ENCODE measurements at places on chromosomes 3 and 15.

DNA sequence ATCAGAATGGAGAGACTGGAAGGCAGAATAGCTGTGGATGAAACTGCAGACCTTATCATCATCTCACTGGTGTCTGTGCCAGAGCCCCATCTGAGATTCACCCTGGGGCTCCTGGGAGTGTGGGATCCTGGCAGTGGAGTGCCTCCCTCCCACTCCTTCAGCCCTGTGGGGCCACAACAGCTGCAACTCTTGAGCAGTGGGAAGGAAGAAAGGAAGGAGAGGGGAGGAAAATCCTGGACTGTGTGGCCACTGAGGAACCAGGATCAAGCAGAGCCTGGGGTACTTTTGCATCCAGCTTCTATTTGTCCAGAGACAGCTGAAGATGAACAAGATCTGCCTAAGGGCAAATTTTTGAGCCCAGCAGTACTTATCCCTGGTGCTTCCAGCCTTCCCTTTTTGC is 13.1 kb upstream of the ALDH1A2 start:
- no peak for DNase-seq

DNA sequence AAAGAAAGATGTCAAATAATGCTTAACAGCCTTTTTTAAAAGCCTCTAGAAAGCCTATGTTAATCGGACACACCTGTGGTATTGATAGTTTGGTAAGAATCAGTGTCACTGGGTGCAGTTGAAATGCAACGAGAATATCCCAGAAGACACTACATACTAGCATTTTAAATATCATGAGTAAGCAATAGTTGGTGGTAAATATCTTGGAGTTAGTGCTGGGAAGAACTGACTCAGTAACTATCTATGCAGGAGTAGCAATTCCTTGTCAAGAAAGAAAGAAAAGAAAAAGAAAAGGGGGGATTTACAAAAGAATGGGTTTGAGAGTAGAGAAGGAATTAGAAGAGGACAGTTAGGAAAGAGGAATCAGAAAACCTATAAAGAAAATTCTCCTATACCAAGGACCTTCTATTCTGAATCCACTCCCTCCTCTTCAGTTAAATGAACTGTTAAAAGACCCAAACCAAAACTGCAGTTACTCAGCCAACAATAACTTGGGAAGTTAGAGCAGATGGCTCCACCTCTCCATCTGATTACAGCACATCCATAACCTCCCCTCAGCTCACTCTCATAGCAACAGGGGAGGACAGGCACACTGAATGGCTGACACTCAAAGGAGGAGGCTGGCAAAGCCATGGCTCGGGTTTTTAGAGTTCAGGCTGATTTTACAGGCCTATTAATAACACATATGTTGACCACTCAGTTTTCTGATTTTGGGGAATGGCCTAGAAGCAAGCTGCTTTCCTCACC is 207.6 kb upstream of the MDFIC2 start:
- DNase-seq, result no peak

GRCh38 chr3:183151086-183151485 is 11.4 kb downstream of the LAMP3 start:
- no peak for DNase-seq

GRCh38 chr3:56825567-56826438 is 24.1 kb upstream of the ARHGEF3 start:
- DNase-seq, result no peak

DNA sequence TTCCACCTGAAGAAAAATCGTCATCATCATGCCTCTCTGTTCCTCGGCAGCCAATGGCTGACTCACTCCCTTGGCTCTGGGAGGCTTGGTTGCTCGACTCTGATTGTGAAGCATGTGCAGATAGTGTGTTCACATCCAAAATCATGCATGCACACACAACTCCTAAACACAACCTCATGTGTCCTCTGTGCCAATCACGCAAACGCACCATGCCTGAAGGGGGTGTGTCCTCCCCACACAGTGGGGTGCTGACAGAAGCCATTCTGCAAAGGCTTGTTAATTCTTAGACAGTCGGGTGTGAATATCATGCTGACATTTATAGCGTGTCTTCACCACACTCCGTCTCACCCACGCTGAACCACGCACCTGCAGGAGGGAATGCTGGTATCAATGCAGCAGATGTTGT is 11.4 kb upstream of the CCDC174 start:
- DNase-seq, result no peak

- DNase-seq, result no peak
These were observed 57.9 kb upstream of the SAMMSON start for GRCh38 chr3:69941439-69942176.

DNA sequence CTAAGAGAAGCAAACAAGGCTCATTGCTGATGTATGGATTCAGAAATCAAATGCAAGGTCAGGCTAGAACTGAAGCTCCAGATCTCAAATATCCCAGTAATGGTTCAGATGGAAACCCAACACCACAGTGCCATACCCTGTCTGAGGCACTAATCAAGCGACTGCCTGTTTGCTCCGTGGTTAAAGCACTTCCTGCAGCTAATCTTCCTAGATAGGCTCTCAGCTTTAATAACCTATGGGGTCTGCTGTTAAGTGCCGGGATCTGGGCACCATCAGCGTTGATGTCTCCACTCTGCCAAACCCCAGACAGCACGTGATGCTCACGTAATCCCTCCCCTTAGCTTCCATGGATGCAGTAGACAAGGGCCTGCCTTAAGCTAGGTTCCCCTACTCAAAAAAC is 262.6 kb downstream of the MECOM start:
- no peak for DNase-seq

GRCh38 chr3:78483090-78483489 is 1284.7 kb downstream of the ROBO1 start:
- no peak for DNase-seq

- no peak for DNase-seq
These were observed 401.4 kb downstream of the TBL1XR1 start for GRCh38 chr3:176795891-176796290.

GRCh38 chr3:186882881-186883685 is 40.6 kb downstream of the ADIPOQ start:
- peak; percentile 57 for DNase-seq

DNA sequence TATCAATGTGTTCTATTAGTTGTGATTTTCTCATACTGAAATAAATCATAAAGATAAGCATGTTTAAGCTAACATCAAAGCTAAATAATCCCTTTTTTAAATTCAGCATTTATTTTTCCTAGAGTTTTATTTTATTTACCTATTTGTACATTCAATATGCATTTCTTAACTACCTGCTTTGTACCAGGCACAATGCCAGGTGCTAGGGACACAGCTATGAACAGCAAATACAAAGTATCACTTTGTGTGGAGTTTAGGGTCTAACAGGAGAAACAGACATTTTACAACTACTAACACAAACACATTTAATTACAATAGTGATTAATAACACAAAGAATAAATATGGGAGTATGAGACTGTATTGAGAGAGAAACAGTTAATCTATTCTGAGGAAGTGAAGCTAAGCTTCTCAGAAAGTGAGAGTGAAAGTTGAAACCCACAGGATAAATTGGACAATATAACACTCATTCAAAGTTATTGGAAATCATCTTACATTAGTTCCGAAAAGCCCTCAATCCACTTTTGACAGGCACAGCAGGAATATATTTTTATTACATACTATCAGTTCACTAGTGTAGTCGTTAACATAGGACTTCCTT is 159.6 kb downstream of the GBE1 start:
- no peak for DNase-seq

DNA sequence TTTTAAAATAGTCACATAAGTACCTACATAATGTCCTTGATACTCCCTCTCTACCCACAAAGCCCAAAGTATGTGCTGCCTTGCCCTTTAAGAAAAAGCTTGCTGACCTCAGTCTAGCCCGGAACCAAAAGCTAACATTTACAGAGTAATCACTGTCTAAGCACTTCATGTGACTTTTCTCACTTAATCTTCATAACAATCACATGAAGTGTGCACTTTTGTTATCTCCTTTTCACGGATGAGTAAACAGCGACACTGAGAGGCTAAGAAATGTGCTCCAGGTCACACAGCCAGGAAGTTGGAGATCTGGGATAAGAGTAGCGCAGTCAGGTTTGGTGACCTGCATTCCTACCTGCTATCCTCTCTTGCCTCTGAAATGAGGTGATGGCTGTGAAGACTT is 194.0 kb downstream of the ITPR1 start:
- no peak for DNase-seq

DNA sequence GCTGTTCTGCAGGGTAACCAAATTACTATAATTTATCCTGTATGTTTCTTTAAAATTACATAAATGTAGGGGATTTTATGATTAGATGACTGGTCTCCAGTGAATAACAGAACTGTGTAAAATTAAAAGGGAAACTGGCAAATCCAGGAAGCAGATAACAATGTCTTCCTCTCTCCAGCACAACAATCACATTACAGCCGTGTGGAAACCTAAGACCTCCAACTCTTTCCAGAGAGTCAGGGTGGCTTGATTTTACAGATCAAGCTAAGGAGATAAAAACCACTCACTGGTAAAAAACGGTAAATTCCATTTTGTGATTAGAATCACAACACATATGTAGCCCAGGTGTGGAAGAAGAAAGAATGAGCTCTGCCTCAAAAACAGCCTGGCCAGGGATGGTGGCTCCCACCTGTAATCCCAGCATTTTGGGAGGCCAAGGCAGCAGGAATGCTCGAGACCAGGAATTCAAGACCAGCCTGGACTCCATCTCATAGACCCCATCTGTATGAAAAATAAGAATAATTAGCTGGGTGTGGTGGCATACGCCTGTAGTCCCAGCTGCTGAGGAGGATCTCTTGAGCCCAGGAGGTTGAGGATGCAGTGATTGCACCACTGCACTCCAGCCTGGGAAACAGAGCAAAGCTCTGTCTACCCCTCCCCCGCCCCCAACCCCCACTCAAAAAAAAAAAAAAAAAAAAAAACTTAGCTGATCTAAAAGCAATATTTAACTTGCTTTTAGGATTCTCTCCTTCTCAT is 29.0 kb downstream of the IL17RD start:
- DNase-seq, result no peak

DNA sequence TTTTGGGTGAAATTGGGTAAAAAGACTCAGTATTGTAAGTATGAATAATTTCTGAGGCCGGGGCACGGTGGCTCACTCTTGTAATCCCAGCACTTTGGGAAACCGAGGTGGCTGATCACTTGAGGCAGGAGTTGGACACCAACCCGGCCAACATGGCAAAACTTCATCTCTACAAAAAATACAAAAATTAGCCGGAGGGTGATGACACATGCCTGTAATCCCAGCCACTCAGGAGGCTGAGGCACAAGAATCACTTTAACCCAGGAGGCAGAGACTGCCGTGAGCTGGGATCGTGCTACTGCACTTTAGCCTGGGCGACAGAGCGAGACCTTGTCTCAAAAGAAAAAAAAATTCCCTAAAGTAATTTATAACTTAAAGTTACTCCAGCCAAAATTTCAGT is 162.2 kb downstream of the APBA2 start:
- DNase-seq, result no peak

GRCh38 chr15:85837011-85837433 is 42.3 kb upstream of the KLHL25 start:
- DNase-seq, result no peak

- DNase-seq, result no peak
These were observed 419.5 kb downstream of the NAALADL2 start for GRCh38 chr3:175278680-175279079.

- no peak for DNase-seq
These were observed 13.4 kb upstream of the RTP3 start for GRCh38 chr3:46484388-46484787.

DNA sequence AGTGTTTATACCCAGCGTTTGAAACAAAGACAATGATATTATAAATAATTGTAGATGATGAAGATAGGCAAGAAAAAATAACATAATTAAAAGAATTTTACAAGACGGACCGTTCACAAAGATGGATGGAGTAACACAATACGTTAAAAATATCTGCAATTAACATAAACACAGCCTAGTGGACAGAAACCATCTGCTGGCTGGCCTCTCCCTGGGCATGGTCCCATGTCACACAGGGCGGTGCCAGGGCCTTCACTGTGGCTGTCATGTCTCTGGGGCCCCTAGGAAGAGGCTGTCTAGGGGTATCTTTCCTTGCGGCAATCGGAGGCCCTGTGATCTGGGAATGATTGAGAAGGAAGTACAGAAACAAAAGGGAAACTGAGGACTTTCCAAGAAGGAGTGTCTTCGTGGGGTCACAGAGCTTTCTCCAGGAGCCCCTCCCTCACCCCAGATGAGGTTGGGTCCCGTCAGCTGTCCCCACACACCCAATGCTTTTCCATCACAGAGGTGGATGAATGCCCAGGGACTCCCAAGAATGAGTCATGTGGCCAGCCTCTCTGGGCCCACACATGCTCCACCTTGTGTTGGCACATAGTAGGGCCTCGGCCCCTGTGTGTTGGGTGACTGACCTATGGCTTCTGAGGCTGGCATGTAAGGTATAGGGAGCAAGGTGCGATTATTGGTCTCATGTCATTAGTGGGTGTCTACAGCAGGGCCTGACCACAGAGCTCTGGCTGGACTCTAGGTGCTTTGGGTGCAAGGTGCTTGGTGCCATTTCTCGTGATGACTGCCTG is 87.1 kb downstream of the DNAJB8 start:
- no peak for DNase-seq

DNA sequence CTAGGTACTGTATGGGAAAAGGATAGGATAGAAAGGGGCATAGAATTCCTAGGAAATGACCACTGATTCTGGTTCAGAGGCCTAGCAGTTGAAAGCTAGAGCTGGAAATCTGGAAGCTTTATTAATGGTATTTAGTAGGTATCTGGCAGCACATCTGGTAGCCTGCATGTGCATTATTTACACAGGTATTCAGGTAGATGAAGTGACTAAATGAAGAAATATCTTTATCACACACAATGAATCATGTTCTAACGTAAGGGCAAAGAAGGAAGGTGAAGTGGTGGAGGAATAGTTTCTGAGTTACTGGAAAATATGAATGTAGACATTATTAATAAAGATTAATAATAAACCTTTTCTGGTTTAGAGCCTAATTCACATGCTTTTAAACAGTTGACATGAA is 119.9 kb downstream of the MBNL1 start:
- no peak for DNase-seq

- no peak for DNase-seq
These were observed 238.0 kb upstream of the CTNNB1 start for GRCh38 chr3:40961104-40961857.

DNA sequence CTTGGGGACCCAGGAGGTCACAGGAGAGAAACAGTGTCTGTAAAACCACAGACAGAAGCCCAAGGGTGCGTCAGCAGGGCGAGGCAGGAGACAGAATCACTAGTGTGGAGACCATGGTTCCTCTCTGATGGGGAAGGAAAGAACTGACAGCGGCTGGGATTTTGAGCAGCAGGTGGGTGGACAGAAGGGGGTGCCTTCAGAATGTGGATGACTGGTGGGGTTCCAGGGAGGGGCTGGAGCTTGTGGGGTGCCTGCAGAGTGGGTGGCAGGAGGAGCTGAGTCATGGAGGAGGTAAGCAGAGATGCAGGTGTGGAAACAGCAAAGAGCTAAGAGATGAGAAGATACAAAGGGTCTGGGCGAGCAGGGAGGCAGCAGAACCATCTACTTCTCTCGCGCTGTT is 124.2 kb downstream of the GABRB3 start:
- no peak for DNase-seq

- DNase-seq, result no peak
These were observed 57.4 kb downstream of the NGLY1 start for GRCh38 chr3:25725810-25726209.

DNA sequence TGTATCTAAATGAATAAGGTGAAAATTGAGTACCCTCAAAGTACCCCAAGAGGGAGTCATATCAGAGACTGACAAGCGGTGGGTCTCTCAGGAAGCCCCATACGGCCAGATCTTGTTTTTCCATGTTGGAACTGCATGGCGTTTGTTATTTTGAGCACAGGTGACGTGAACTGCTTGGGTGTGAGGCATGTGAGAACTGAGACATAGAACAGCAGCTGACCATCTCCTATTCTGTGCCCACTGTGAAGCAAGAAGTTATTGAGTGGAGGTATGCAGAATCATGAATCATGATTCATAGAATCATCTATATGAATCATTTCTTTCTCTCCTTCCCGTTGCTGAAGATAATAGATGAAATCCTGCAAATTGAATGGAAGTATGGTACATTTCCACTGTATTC is 4.6 kb downstream of the VPS8 start:
- DNase-seq, result no peak
